ENCODE measurements at places on chromosomes 13 and 19.
A peak's percentile ranks its signal among the peaks of the same experiment; 100 is the strongest.

DNA sequence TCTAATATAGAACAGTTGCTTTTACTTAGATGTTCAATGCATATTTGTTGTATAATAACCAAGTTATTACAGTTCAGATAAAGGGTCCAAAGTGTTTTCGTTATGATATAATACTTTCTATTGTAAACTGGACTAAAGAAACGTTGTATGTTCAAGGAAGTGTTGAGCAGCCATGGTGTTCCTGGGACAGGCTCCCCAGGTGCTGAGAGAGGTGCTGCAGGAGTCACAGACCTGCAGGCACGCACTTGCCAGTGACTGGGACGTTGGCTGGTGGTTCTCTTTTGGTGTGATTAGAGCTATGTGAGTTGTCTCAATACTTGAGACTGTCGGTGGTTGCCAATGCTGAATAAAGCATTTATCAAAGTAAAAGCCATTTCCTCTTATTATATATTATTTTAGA, 9.5 kb downstream of the ING1 start:
- DNase-seq = no peak

- no peak for DNase-seq
Observed at GRCh38 chr19:5891938-5892771, 11.4 kb downstream of the NDUFA11 start.

- no peak for DNase-seq
Observed at GRCh38 chr13:109287553-109287952, 498.8 kb downstream of the IRS2 start.

GRCh38 chr19:18993115-18993514, 40.2 kb downstream of the SUGP2 start:
- no peak for DNase-seq

DNA sequence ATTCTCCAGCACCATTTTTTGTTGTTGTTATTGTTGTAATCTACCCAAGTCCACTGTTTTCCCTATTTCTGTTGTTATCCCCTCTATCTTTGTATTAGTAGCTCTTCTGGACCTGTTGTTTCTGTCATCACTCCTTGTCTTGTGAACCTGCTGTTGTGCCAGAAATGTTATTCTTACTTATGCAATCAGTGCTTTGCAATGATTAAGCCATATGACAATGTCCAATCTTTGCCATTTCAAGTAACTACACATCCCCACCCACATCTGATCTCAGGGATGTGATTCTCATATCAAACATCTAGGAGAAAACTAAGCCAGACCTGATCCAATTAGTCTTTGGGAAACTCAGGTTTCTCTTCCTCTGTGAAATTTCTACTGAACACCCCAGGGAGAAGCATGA, 472.6 kb upstream of the KLHL1 start:
- DNase-seq = no peak

- no peak for DNase-seq
Observed at GRCh38 chr13:101979825-101980224, 422.0 kb downstream of the FGF14 start.

DNA sequence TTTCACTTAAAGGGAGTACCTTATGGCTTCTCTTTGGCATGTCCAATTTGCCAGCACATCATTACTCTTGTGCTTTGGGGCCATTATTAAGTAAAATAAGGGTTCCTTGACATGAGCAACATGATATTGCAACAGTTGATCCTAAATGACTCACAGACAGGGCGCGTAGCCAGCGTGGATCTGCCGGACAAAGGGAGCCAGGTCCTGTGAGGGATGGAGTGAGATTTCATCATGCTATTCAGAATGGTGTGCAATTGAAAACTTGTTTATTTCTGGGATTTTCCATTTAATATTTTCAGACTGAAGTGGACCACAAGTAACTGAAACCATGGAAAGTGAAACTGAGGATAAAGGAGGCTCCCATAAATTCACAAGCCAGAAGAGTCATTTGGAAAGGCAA, 48.6 kb upstream of the WASF3 start:
- DNase-seq = no peak

DNA sequence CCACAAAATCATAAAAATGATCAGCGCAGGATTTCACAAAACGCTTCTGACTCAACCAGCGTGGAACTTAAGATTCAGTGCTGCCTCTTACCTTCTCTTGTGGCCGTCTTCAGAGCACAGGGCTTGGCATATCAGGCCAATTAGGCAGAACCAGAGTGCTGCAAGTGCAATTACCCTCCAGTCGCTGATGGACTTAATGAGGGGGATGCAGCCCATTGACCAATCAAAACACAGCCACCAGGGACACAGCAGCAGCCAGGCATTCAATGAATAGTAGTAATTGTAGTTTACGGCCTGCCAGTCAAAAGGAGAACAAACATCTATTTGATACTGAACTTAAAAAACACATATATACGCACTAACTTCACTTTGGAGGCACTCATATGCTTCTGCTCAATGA, 38.2 kb downstream of the TMTC4 start:
- DNase-seq = no peak

DNA sequence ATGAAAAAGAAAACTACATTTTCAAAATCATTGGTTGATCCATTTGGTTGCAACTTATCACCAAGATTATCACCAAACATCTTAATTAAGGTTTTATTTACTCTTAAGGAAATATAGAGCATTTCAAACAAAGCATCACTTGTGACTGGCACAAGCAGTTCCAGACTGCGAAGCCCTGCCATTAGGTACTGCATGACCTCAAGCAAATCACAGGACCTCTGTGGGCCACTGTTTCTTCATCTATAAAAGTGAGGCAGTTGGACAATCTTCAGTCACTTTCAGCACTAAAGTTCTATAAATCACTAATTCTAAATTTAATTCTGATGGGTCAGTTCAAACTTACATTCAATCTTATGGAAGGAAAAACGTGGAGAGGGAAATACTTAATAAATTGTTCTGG, 2.0 kb downstream of the ELF1 start:
- no peak for DNase-seq

DNA sequence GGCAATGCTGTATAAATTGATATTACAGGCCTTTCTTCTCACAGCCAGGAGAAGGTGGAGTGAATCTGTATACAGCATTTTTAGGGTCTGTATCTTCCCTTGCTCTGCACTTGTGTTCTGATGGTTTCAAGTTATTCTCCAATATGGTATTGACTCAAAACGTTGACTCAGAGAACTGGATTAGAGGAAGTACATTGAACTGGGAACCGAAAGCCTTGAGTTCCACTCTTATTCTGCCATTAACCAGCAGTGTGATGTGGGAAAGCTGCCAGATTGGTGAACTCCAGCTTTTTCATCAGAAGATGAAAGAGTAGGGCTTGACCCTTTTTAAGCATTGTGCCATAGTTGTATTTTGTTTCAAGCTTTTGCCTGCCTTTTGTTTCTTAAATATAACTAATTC, 167.7 kb downstream of the SPRY2 start:
- no peak for DNase-seq

GRCh38 chr13:52405767-52406494, at the start of gene THSD1:
THSD1 (minus strand) TSS chr13:52406172; CDS start chr13:52402600, 3,572 bp downstream.
- peak; percentile 17 for DNase-seq

GRCh38 chr13:71866335-71867130, 471 bp downstream of the DACH1 start:
- peak; percentile 17 for DNase-seq

- peak; percentile 85 for DNase-seq
Observed at GRCh38 chr19:48588670-48589401, 17.7 kb upstream of the SPACA4 start.

DNA sequence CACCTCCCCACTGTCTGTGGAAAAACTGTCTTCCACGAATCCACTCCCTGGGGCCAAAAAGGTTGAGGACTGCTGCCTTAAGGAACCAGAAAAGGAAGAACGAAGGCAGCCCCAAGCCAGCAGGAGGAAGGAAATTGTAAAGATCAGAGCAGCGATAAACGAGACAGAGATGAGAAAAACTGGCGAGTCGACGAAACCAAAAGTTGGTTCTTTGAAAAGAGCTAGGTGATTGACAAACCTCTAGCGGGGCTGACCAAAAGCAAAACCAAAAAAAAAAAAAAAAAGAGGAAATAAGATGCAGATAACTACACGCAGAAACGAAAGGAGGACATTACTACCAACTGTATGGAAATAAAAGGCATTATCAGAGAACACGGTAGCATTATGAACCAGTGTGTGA, 76.9 kb downstream of the GADD45B start:
- DNase-seq = peak; percentile 54

DNA sequence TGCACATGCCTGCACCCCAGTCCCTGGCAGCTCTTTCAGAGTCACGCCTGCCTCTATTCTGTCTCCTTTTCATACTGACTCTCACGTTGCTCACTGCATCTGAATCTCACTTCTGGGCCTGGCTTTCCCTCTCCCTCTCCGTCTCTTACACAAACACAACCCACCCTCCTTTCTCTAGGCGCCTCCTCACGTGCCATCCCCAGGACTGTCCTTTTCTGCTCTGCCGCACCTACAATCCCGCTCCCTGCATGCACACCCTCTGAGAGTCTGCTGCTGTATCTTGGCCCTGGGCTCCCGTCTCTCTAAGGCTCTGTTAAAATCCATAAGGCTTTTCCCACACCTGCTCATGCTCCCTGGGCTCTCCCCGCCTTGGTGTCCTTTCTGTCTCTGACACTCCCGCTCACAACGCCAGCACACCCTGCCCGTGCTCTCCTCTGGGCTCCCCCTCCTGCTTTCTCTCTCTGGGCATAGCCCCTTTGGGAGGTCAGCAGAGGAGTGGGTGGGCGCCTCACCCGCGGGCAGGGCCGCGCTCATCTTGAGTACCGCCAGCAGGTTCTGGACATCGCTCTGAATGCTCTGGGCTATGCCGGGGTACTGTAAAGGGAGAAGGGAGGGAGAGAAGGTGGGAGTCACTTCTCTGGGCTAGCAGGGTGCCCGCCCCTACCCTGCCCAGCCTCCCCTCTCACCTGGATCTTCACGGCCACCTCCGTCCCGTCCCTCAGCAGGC, 12.7 kb upstream of the NUMBL start:
- DNase-seq = no peak

GRCh38 chr19:38032151-38032550, 125.1 kb downstream of the SIPA1L3 start:
- no peak for DNase-seq

- DNase-seq = no peak
Observed at GRCh38 chr13:40275155-40275554, 391.3 kb downstream of the FOXO1 start.

- no peak for DNase-seq
Observed at GRCh38 chr19:8484331-8484894, 18.0 kb downstream of the PRAM1 start.

DNA sequence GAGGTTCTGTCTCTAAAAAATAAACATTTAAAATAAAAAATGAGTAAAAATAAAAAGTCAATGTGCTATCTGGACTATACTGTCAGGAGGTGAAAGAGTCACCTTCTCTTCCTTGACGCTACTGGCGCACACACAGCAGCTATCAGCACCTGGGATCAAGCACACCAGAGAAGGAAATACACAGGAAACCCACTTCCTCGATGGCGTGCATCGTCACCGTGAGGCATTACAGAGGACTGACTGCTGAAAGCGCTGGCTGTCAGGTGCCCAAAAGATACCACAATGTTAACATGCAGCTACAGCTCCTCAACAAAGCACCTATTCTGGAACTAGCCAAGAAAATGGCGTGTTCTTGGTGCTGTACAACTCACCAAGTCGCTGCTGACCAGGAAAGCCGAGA, 6.1 kb downstream of the SLC35E1 start:
- DNase-seq = peak; percentile 42

- no peak for DNase-seq
Observed at GRCh38 chr13:91902291-91902690, 503.9 kb downstream of the GPC5 start.

GRCh38 chr19:34403784-34404108, 453 bp upstream of the PDCD2L start:
- DNase-seq = no peak

- DNase-seq = no peak
Observed at GRCh38 chr19:57815247-57816075, 748 bp upstream of the ZNF552 start.

- DNase-seq = no peak
Observed at GRCh38 chr13:28890712-28891111, 70.6 kb downstream of the MTUS2 start.

DNA sequence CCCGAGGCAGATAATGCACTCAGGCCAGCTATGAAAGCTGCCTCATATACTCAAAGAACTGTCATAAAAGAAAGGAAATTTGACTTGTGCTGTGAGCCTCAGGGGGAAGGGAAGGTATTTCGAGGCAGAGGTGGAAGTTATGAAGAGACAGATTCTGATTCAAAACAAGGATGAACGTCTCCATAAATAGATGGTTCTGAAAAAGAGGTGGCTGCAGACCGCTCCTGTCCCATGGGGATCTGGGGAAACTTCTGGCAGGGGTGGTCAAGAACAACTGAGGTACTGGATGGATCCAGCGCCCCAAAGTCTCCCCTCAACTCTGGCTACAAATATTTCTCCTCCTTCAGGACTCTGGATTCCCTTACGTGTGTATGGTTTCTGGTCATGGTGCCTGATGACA, 168.1 kb upstream of the IRS2 start:
- DNase-seq = no peak

DNA sequence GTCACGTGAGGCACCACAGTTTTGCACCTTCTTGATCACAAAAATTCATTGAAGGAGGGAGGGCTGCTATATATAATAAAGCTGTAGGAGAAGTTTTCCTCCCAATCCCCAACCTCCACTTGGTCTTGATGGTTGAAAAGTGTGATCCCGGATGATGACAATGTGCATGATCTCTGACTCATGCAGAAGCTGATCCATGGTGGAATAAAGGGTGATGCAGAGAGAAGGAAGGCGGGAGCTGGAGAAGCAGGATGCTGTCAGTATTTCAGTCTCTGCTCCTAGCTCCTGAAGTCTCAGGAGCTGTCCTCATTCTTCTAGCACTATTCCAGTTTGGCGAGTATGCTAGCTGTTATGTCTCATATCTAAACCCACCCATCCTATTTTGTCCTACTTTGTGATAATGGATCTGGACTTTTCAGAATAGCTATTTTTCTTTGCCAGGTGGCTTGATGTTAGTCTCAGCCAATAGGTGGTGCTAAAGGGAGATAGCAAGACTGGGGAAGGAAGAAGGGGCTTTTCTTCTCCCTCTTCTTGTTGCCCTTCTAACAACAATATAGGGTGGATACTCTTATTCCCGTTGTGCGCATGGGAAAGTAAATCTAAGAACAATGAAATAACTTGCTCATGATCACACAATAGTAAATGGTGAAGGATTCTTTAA, 65.6 kb upstream of the HTR2A start:
- no peak for DNase-seq

DNA sequence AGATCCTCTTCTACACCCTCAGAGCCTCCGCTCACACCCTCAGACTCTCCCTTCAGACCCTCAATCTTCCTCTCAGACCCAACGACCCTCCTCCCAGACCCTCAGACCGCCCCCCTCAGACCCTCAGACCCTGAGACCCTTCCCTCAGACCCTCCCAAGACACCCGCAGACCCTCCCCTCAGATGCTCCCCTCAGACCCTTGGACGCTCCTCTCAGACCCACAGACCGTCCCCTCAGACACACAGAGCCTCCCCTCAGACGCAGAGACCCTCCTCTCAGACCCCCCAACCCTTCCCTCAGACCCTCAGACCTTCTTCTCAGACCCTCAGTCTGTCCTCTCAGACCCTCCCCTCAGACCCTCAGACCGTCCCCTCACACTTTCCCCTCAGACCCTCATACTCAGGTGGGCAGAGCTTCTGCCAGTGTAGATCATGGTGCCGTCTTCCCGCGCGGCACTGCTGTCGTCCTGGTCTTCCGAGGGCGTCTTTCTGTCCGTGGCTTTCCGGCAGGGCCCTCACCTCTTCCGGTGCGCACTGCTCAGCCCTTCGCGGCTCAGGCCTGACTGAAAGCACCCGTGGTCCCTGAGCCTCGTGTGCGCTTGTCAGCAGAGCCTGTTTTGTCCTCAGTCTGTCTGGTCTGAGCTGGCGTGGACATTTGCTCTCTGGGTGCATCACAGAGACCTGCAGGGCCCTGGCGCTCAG, 18.9 kb upstream of the TFDP1 start:
- no peak for DNase-seq

- DNase-seq = no peak
Observed at GRCh38 chr19:36483653-36484052, 5.7 kb downstream of the ZNF566 start.

Measured in activated naive CD4-positive, alpha-beta T cell treated with anti-CD3 and anti-CD28 coated beads, Interleukin-2, amount 50 U/mL, for 16 hours (primary cell).